ENCODE measurements at places on chromosomes 13 and 19.

DNA sequence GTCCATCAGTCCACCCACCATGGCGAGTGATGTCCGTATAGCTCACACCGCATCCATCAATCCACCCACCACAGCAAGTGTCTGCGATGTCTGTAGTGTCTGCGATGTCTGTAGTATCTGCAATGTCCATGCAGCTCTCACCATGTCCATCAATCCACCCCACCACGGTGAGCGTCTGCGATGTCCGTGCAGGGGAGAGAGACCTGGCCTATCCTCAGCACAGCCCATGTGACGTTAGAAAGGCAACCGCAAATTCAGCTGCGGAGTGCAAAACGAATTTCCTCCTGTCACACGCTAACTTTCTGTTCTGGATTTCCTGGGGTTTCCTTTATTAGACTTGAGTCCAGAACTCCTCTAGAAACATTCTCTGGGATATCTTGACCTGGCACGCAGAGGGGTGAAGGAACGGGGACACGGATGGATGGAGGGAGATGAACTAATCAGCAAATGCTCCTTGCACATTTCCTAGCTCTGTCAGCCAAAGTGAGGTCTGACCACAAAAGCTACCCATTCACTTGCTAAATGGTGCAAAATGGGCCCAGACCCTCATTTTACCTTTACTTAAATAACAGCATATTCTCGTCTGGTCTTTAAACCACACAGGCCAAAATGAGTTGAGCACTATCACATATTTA lies 18.3 kb downstream of the RASA3 start:
- DNase-seq, result no peak
- peaks cover 21% of the 10 kb centered on the region for H3K36me3 ChIP-seq
- H3K4me3 ChIP-seq, result no peak overlapping the region
- H3K4me1 ChIP-seq, result peaks cover 48% of the 10 kb centered on the region
- H3K27ac ChIP-seq, result peak overlapping the region; percentile 43
- no peaks in the 10 kb centered on the region for H3K27me3 ChIP-seq

DNA sequence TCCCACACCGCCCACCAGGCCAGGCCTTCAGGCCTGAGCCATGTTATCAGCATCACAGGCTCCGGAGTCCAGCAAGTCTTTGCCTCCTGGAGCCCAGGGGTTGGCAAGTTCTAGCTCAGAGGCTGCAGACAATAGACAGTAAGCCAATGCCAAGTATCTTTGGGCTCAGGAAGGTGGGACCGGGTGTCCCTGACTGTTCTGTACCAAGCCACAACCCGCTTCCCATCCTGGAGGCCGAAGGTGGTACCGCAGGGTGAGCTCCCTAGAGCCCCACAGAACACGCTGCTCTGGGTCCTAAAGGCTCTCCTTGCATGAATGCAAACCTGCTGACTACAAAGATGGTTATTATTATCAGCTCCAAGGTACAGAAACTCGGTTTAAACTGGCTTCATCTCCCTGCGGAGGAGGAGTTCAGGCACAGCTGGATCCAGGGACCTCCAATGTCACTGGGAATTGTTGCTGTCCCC lies 5.5 kb upstream of the FSTL3 start:
- H3K36me3 ChIP-seq, result peaks cover 3% of the 10 kb centered on the region
- peaks cover 12% of the 10 kb centered on the region for H3K27me3 ChIP-seq
- peaks cover 3% of the 10 kb centered on the region for H3K4me1 ChIP-seq
- H3K27ac ChIP-seq, result no peak overlapping the region

- no peaks in the 10 kb centered on the region for H3K36me3 ChIP-seq
- H3K4me3 ChIP-seq, result no peak overlapping the region
- no peaks in the 10 kb centered on the region for H3K4me1 ChIP-seq
- DNase-seq, result no peak
These were observed 1930.2 kb upstream of the PCDH20 start for GRCh38 chr13:63345835-63346234.

DNA sequence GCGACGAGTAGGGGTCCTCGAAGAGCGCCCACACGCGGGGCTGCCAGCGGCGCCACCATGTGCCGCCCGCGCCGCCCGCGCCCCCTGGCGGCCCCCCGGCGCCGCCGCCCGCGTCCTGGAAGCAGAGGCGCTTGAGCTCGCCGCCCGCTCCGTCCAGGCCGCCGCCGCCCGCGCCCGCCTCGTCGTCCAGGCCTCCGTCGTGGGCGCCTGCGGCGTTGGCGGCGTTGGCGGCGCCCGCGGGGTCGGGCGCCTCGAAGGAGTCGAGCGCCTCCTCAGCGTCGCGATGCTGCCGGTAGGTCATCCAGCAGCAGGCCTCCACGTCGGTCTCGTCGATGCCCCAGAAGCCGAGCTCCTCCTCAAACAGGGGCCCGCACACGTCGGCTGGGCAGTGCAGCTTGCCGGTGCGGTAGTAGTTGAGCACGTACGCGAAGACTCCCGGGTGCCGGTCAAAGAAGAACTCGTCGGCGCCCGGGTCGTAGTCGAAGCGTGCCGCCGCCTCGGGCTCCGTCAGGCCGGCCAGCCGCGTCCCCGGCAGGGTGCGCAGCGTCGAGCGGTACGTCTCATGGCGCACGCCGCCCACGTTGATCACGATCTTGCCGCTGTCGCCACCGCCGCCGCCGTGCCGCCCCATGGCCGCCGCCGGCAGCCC lies 829 bp downstream of the KCNC3 start:
- no peak overlapping the region for H3K4me3 ChIP-seq
- peaks cover 10% of the 10 kb centered on the region for H3K27me3 ChIP-seq
- no peak for DNase-seq
- H3K36me3 ChIP-seq, result peaks cover under 1% of the 10 kb centered on the region
- H3K27ac ChIP-seq, result peak overlapping the region; percentile 48
- peaks cover 54% of the 10 kb centered on the region for H3K4me1 ChIP-seq

- no peaks in the 10 kb centered on the region for H3K27me3 ChIP-seq
- no peak for DNase-seq
- peaks cover 2% of the 10 kb centered on the region for H3K36me3 ChIP-seq
- H3K27ac ChIP-seq, result no peak overlapping the region
These were observed 786.7 kb downstream of the UQCRFS1 start for GRCh38 chr19:28426110-28426729.

All from memory B cell (primary cell).